ENCODE measurements at places on chromosomes 5 and 9.

DNA sequence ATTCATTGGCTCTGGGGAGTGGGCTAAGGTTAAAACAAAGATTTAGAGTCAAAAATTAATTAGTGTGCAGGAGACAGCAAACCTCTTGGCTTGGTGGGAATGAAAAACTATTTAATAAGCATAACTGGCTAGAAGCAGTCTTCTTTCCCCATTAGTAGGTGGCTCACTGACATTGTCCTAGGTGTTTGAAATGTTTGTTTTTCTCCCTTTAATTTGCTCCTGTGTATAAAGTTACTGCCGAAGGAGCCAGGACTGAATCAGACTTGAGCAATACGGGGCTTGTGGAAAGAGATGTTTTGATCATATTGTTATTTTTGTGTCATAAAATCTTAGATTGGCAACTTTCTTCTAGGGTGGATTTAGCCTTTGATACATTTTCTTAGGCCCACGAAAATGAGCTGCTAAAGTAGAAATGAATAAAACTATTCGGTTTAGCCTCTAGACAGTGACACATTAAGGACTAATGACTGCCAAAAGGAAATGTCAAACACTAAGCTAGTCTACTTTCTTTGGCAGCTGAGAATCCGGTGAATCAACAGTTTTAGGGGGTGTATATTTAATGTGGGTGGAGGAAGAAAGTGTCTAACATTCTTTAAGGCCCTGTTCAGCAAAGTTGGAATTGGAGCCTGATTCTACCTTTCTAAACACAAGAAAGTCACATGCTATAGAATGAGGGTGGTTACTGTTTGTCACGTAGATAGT lies 30.2 kb downstream of the LRRTM2 start:
- no peak for DNase-seq

DNA sequence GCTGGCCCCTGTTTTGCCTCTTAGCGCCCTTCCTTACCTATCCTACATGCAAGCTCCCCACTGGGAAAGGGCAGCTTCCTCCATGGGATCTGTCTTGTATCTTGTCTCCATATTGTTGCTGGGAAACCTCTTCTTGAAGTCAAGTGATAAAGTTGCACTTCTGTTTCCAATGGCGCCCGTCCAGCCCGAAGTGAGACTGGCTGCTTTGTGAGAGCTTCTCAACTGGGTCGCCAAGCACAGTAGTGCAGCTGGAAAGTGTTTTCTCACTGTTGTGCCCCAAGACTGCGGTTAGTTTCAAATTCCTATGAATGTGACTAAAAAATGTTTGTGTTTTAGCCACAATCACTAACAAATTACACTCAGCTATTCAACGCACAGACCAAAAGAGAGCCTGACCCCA lies 506.6 kb upstream of the MPDZ start:
- DNase-seq, result no peak

DNA sequence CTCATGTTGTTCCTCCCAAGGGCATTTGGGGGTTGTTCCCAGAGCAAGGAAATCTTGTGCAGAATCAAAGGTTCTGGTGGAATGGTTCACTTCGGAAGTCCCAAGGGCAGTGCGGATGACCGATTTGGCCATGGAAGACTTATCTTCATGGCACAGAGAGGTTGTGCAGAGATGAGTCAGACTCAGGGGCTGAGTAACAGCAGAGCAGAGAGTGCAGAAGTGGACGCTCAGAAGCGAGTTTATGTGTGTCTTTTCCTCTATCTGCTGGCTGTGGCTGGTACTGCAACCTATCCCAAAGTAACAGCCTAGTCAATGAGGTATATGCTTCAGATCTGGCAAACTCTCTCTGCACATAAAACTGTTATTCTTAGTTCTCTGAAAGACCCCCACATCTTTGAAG lies 118.1 kb downstream of the DPYSL3 start:
- no peak for DNase-seq

- no peak for DNase-seq
These were observed 84.1 kb downstream of the ERBIN start for GRCh38 chr5:66010476-66010875.

- no peak for DNase-seq
These were observed 21.1 kb upstream of the CDKN2AIPNL start for GRCh38 chr5:134432677-134433359.
